ENCODE measurements at places on chromosomes 12 and 14.

DNA sequence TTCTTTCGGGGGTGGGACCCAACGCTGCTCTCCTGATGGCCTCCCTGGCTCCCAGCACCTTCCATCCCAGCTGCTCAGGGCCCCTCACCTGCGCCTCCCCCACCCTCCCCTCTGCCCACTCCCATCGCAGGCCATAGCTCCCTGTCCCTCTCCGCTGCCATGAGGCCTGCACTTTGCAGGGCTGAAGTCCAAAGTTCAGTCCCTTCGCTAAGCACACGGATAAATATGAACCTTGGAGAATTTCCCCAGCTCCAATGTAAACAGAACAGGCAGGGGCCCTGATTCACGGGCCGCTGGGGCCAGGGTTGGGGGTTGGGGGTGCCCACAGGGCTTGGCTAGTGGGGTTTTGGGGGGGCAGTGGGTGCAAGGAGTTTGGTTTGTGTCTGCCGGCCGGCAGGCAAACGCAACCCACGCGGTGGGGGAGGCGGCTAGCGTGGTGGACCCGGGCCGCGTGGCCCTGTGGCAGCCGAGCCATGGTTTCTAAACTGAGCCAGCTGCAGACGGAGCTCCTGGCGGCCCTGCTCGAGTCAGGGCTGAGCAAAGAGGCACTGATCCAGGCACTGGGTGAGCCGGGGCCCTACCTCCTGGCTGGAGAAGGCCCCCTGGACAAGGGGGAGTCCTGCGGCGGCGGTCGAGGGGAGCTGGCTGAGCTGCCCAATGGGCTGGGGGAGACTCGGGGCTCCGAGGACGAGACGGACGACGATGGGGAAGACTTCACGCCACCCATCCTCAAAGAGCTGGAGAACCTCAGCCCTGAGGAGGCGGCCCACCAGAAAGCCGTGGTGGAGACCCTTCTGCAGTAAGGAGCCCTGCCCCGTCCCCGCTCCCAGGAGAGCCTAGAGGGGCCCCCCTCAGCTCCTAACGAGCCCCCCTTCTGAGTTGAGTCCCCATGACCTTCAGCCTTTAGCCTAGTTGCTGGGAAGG lies at the start of gene HNF1A:
HNF1A (plus strand) TSS at position 248 of the 924 bp plus-strand sequence; CDS start at position 474, 226 bp downstream.
- no peak for DNase-seq

GRCh38 chr14:100147181-100147631 lies 12.2 kb downstream of the DEGS2 start:
- peak; percentile 33 for DNase-seq

DNA sequence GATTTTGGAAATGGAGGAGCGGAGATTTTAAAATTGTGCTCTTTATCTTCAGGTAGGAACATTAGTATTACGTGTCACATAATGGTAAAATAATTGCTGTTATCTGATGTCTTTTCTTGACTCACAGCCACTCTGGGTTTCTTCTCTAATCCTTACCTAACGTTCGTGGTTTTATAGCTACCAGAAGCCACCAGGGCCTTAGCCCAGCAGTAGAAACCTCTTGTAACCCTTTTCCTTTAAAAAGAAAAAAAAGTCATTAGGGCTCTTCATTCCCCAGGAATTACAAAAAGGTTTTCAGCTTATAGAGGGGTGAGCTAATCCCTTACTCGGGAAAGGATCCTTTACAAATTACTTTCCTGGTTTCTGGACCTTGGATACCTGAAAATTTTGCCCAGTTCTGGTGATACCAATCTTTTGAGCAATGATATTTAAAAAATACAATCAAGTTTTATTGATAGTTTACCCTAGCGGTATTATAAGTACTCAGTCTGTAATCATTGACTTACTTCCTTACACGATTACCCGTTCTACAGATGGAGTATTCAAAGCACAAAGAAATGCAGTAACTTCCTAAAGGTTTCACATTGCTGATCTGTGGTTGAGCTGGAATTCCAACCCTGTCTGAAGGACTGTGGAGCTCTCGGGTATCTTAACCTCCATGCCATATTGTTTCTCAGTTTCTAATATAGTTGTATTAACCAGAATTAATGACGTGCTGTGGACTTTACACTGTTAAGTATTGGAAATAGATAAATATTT lies 1.6 kb downstream of the GABARAPL1 start:
- no peak for DNase-seq

- no peak for DNase-seq
Measured at GRCh38 chr12:2163177-2163941, 110.6 kb downstream of the CACNA1C start.

DNA sequence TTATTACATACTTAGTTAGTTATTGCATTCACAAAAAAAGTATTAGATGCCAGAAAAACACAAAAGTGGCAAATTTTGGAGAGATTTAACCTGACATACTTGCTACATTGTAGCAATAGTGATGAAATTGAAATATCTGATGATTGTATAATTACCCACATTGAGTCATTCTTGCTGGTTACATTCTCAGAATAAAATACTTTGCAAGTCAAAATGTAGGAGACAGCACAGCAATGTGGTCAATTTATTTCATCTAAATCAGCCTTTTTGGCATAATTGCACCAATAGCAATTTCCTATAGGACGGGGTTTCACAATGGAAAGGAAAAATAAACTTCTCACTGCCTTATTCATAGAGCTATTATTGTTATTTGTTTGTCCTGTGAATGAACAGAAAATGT lies 125.0 kb upstream of the ETV6 start:
- DNase-seq, result no peak

GRCh38 chr12:4322726-4323125 lies 1.7 kb downstream of the TIGAR start:
- DNase-seq, result no peak

DNA sequence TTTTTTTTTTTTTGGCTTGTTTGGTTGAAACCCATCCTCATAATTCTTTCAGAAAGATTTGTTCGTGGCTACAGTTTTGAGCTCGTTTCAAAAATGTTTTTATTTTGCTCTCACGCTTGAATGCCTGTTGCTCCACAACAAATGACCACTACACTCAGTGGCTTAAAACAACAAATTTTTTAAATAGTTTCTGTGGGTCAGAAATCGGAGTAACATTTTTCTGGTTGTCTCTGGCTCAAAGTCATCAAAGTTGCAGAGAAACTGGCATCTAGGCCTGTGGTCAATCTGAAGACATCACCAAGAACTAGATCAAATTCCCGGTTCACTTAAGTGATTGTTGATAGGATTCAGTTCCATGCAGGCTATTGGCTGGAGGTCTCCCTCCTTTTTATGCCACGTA lies 560.0 kb downstream of the SNAPC1 start:
- no peak for DNase-seq

- DNase-seq, result no peak
Measured at GRCh38 chr12:121022713-121023112, 6.4 kb upstream of the C12orf43 start.

GRCh38 chr12:90682398-90682797 lies 272.6 kb downstream of the CCER1 start:
- DNase-seq, result no peak

DNA sequence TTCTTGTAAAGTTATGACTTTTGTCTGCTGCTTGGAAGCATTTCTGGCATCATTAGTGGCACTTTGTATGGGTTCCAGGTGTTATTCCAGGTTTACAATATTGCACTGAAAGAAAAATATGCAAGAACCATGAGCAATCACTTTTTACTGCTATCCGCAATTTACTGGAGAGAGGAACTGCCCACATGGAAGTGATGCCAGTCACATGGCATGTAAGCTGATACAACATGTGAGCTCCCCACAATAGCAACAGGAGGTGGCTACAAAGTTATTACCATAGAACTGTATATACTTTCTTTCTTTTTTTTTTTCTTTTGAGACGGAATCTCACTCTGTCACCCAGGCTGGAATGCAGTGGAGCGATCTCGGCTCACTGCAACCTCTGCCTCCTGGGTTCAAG lies 1012.1 kb downstream of the BCL11B start:
- no peak for DNase-seq

DNA sequence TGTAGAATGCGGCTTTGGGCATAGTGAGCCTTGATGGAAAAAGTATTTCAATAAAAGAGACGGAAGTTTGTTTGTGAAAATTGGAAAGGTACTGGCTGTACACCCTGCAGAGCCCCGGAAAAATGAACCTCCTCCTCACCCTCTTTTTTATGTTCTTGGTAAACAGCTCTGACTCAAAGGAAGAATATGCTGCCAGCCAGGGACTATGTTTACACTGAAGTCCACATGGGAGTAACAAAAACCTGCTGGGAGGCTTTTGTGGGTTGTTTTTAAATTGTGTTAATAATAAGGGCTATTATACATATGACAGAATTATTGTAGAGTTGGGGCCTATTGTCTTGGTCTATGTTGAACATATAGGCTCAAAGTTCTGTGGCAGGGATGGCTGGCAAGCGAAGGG lies 70.7 kb downstream of the TTC8 start:
- no peak for DNase-seq

GRCh38 chr12:2126676-2127406 lies 74.1 kb downstream of the CACNA1C start:
- no peak for DNase-seq

- peak; percentile 60 for DNase-seq
Measured at GRCh38 chr14:23182372-23183157, 895 bp downstream of the SLC7A8 start.

- no peak for DNase-seq
Measured at GRCh38 chr14:88834883-88835431, 10.5 kb downstream of the TTC8 start.

DNA sequence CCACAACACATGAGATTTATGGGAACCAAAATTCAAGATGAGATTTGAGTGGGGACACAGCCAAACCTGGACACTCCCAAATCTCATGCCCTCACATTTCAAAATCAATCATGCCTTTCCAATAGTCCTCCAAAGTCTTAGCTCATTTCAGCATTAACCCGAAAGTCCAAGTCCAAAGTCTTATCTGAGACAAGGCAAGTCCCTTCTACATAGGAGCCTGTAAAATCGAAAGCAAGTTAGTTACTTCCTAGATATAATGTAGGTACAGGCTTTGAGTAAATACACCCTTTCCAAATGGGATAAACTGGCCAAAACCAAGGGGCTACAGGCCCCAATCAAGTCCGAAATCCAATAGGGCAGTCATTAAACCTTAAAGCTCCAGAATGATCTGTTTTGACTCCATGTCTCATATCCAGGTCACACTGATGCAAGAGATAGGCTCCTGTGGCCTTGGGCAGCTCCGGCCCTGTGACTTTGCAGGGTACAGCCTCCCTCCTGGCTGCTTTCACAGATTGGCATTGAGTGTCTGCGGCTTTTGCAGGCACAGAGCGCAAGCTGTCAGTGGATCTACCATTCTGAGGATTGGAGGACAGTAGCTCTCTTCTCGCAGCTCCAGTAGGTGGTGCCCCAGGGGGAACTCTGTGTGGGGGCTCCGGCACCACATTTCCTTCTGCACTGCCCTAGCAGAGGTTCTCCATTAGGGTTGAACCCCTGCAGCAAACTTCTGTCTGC lies 60.1 kb downstream of the LRIG3 start:
- DNase-seq, result no peak

DNA sequence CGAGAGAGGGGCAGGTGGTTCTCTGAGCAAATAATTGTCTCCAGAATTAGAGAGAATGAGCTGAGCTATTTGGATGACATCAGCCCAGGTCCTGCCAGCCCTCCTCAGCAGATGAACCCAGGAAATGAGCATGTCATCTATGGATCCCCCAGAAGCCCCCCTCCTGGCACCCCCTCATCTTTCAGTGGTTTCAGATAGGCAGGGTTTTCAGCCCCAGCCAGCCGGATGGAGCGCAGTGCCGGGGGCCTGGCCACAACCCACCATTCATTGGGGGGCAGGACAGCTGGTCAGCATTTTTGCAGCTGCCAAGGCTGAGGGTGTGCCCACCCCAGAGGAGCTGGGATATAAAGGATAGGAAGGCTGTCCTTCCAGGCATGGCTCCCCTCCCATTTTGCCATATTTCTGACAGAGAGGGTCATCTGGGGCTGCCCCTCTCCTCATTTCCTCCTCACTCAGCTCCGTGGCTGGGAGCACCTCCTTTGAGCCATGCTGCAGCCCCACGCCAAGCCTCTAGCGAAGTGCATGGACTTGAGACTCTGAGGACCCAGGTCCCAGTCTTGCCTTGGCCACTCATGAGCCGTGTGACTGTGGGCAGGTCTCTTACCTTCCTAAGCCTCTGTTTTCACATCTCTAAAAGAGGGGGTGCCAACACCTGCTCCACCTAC lies 6.0 kb upstream of the KRT71 start:
- no peak for DNase-seq

- DNase-seq, result no peak
Measured at GRCh38 chr14:47390831-47391504, 284.4 kb downstream of the MDGA2 start.

DNA sequence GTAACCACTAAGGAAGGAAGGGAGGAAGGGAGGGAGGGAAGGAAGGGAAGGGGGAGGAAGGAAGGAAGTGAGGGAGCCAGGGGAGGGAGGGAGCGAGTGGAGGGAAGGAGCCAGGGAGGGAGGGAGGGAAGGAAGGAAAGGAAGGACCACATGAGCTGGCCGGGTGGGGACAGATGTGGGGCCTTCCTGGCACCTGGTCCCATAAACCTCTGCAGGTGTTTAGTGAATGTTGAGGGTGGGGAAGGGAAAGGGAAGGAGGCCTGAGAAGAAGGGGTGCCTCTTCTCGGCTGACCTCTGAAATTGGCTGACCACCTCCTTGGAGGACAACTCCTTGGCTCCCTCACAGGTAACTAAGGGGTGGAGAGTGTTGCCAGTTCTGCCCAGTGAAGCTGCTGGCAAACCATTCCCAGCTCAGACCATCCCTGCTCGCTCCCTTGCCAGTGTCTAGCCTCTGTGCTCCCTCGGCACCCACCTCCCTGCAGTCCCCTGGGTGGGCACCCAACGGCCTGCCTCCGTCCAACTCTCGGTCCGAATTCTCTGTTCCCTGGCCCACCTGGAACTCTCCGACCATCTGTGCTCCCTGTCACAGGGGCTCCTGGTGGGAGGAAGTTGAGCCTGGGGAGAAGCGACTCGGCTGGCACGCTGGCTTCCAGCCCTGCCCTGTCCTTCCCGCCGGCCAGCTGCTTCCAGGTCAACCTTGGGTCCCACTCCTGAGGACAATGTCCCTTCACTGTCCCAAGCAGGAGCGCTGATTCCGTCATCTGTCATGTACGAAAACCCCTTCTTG lies 12.2 kb upstream of the PPP1R13B start:
- DNase-seq, result no peak

- DNase-seq, result no peak
Measured at GRCh38 chr12:93722179-93722578, 45.0 kb downstream of the CRADD start.

GRCh38 chr12:113852264-113852663 lies 113.9 kb downstream of the RBM19 start:
- no peak for DNase-seq

DNA sequence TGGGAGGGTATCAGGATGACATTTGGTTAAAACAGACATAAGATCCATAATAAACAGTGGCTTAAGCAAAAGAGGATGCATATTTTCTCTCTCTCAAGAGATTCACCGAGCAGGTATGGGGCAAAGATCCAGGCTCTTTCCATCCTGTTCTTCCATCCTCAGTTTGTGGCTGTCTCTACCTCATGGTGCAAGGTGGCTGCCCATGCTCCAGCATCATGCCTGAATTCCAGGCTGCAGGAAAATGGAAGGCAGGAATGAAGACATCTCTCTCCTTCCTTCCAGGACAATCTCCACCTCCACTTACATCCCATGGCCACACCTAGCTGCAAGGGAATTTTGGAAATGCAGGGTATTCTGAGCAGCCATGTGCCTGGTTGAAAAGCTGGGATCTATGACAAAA lies 136.0 kb downstream of the GLT1D1 start:
- DNase-seq, result no peak

- no peak for DNase-seq
Measured at GRCh38 chr14:20400965-20401593, 12.2 kb downstream of the TEP1 start.

- DNase-seq, result no peak
Measured at GRCh38 chr12:7859552-7859951, 13.2 kb downstream of the SLC2A14 start.
